ENCODE measurements at places on chromosomes 2 and 18.

DNA sequence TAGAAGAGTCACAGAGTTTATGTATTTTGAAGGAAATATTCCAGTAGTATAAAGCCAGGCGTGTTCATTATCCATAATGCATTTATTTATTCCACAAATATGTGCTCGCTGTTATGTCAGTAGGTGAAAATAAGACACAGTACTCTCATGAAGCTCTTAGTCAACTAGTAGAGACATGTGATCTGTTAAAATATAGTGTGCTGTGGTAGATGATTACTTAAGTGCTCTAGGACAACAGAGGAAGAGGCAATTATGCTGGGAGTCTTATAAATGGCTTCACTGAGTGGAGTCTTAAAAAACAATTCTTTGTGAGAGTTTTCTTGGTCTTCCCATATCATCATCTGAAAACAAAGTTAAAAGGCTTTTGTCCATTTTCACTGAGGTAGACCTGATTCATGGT is 457.3 kb downstream of the XIRP2 start:
- DNase-seq, result no peak

DNA sequence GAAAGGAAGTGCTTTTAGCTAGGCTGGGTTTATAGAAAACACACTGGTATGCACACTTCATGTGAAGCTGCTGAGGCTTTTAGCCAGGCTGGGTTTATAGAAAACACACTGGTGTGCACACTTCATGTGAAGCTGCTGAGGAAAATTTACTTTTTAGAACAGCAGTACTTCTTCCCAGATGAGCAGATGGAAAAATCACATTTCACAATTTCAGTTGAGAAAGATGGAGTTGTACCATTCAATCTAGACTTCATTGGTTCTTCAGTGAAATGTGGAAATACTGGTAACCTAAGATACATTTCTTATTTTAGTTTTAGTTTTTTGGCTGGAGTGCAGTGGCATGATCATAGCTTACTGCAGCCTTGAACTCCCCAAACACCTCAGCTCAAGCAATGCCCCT is 11.1 kb downstream of the SNTG2 start:
- DNase-seq, result no peak

- DNase-seq, result no peak
Measured at GRCh38 chr18:4599312-4599711, 144.2 kb upstream of the DLGAP1 start.

- no peak for DNase-seq
Measured at GRCh38 chr18:63002305-63002704, 287.0 kb downstream of the PHLPP1 start.

DNA sequence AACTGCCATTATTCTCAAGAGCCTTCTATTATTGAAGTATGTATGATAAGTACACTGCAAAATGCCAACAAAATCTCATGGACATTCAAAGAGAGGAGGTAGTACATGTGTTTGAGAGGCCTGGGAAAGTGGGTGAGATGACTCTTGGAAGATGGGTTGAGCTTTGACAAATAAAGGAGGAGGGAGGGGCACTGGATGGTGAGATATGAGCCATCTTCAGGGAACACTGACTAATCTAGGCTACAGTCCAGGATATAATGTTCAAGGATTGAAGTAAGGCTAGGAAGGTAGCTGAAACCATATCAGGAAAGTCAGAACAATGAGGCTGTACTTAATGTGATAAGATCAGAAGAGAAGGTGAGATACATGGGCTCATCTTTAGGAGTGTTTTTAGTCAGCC is 559.7 kb downstream of the ZEB2 start:
- DNase-seq, result no peak

GRCh38 chr2:174078275-174078674 is 113.1 kb upstream of the SP3 start:
- peak; percentile 23 for DNase-seq

DNA sequence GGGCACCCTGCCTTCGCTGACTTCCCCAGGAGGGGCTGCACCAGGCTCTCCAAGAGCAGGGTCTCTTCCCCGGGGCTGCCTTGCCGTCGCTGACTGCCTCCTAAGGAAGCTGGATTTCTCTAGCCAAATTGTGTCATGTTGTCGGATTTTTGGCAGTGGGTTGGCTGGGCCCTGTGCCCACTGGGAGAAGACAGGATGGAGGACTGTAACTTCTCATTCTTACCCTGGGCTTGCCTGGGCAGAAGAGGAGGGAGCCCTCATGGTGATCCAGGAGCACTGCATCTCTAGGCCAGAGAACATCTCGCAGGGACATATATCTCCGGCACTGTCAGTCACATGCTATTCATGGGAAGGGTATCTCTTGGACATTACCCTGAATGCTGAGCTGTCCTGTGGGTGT is 6.3 kb downstream of the MYO7B start:
- DNase-seq, result no peak

GRCh38 chr2:109196081-109196875 is 67.3 kb downstream of the SH3RF3 start:
- DNase-seq, result no peak

GRCh38 chr18:70377317-70377799 is 88.5 kb downstream of the SOCS6 start:
- no peak for DNase-seq

DNA sequence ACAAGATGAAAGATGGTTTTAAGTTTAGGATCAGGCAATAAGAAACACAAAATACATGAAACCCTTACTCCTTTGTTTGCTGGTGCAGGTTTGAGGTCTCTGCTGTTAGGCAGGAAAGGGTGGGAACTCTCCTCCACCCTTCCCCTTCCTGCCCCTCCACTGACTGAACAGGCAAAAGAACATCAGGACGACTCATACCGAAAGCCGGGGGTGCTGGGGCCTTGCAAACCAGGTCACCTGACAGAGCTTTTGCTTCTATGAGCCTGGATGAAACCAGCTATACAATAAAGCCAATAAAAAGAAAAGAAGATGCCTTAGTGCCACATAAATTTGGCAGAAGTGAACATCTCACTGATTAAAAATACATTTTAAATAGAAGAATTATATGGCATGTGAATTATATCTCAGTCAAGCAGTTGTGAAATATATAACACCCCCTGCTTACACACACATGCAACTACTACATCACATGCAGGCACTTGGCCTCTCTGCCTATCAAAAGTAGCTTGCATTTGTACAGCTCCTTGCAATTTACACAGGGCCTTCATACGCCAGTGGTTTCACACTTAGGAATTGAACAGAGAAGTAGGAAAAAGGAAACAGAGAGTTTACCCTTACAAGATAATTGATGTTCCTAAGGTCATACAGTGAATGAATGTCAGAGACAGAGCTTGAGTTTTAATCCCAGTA is 215.1 kb upstream of the TRIB2 start:
- DNase-seq, result peak; percentile 79

DNA sequence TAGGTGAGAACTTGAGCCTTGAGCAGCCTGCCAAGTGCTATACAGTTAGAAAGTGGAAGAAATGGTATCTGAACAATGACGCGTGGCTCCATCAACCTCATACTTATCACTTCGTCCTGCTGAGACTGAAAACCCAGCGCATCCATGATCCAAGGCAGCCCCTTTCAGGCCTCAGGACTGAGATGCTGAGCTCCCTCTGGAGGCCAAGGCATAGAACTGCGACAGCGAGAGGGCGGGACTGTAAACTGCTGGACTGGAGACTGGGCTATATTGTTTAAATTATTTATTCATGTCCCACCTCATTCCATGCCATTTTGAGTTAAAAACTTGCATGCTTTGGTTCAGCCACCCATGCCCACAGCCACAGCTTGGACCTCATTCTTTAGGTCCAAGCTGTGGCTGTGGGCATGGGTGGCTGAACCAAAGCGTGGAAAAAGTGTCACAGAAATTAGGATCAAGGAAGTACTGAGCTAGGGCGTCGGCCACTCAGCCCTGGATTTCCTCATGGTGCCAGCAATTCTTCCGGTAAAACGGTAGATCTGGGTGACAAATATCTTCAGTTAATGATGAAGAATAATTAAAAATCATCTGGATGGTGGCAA is 195.5 kb downstream of the L3MBTL4 start:
- peak; percentile 11 for DNase-seq

DNA sequence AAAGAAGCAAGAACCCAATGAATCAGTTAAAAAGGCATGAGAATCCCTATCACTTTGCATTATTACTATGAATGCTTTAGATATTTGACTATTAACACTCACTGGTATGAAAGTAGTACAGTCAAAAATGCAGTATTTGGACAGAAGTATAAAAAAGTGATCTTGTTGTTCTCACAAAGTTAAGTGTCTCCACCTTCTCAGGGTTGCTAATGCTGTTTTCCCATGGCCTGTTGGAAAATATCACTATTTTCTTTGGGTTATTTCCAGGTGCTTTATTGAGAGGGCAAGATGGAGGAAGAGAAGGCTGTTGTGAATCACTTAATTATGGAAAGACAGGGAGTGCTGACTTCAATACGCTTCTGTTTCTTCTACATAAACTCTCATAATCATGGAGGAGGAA is 13.6 kb upstream of the CREB1 start:
- DNase-seq, result no peak

DNA sequence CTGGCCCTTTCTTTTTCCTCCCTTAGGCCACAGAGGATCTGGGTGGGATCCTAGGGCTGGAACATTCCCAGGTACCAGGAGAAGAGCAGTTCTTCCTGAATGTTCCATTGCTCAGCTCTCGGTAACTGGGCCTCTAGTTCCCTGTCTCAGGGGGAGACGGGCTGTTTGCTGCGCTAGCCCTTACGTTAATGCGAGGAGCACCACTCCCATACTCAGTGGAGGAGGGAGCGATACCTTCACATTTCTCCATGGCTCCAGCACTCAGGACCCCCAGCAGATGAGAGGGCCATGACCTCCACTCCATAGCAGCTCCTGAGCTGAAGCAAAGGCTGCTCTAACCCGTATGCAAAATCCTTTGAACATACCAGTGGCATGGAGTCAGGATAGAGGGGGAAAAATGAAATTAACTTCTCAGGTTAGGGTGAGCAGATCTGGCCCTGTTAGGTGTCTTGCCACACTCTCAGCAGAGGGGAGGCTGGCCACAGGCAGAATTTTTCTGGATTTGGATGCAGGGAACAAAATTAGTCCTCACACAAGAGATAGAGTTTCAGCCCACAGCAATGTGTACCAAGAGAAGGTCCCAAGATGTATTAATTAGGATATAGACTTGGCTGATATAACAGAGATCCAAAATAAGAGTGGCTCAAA is 206.7 kb downstream of the ZFP36L2 start:
- DNase-seq, result no peak

DNA sequence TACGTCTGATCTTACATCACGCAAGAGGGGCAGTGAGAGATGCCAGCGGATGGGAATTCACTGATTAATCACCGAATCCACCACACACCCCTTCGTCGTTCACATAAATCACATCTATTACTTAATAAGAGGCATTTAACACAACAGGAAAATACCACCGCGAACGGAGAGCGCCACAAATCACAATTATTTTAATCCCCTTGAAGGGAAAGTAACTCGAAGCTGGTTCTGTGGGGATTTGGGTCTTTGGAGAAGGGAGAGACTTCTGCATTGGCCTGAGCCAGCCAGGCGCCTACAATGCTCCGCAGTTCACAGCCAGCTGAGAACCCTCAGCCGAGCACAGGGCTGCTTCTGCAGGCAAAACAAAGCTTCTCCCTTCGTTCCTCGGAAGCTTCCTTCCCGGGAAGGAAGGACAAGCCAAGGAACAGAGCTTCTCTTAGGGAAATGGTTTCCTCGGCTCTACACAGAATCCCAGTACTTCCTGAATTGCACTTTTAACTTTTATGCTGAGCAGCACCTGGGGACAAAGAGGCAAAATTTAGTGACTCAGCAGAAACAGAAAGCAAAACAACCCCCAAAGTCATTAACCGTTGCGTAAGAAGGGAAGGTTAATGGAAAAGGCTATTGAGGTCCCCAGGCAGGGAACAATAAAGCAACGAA is at the start of gene LRP1B:
Gene LRP1B (minus strand): TSS at position 7 of the 660 bp plus-strand sequence. CDS start 287 bp downstream, outside the sequence.
- DNase-seq, result peak; percentile 11

DNA sequence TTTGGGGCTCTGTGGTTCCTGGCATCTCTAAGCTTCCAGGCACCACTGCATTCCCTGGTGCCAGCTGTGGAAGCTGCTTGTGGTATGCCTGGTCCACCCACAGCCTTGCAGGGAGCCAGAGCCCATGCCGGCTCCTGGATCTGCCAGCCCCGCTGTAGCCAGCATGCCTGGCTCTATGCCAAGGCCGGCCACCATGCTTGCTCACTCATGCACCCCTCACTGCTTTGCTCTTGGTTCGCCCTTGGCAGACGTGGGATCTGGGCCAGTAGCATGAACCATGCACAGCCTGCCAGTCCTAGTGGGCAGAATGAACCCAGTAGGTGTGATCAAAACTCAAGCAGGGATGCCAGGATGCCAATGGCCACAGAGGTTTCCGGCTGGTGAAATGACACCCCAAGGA is 634.2 kb upstream of the TMEFF2 start:
- DNase-seq, result no peak

- DNase-seq, result no peak
Measured at GRCh38 chr2:15449556-15450236, 111.4 kb downstream of the NBAS start.

- no peak for DNase-seq
Measured at GRCh38 chr18:55557211-55557610, 30.8 kb downstream of the TCF4 start.

DNA sequence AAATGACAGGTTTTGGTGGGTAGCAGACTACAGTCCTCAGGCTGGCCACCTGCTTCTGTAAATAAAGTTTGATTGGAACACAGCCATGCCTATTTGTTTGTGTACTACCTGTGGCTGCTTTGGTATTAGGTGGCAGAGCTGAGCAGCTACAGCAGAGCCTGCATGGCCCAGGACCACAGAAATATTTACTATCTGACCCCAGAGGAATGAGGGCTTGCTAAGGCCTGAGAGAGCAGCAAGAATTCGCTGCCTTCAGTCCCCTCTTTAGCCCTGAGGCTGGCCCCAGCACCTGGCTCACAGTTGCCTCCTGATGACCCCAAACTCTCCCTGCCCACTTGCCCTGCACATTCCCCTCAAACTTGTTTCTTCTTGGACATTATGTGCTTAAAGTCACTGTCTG is 32.5 kb downstream of the POLR1A start:
- no peak for DNase-seq

DNA sequence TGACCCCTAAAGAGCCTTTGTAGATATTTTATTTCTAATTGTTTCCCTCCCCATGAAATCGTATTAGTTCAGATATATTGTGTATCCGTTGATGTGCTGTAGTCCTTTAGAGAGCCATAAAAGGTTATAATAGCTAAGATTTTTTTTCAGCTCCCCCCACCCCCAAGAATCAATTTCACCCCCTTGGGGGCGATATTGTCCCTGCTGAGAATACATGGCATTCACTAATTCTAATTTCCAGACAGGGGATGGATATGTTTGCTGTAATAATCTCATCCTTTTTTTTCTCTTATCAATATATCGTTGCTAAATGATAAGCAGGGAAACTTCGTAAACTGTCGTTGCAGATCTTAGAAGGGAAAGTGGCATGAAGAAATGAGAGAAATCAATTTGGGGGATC is 530.7 kb downstream of the TMEM182 start:
- no peak for DNase-seq

- no peak for DNase-seq
Measured at GRCh38 chr18:46419391-46420141, 237.5 kb downstream of the LOXHD1 start.

GRCh38 chr18:77632758-77633157 is 383.1 kb downstream of the GALR1 start:
- no peak for DNase-seq

GRCh38 chr2:8133913-8134472 is 547.9 kb upstream of the ID2 start:
- peak; percentile 10 for DNase-seq

GRCh38 chr18:63245600-63245999 is 74.0 kb downstream of the BCL2 start:
- DNase-seq, result peak; percentile 52

GRCh38 chr2:127769587-127769986 is 41.4 kb downstream of the WDR33 start:
- DNase-seq, result no peak

- no peak for DNase-seq
Measured at GRCh38 chr18:48766026-48766425, 184.7 kb downstream of the SMAD7 start.

- DNase-seq, result no peak
Measured at GRCh38 chr2:241595600-241596140, 37.1 kb downstream of the BOK start.
